ENCODE measurements at places on chromosomes 12 and 14. TPM values are rescaled to one million over a fixed set of nuclear protein-coding genes. Genes with fewer than 3 reads are reported as not detected.

The DBX2 gene
- total RNA-seq, result not detected

The SLC35E3 gene
- total RNA-seq, result 9.5 TPM

The RNASE3 gene
- total RNA-seq, result not detected

The HOXC10 gene
- not detected for total RNA-seq

The KRT6C gene
- not detected for total RNA-seq

The ZCRB1 gene
- 37.4 TPM for total RNA-seq

The PLEKHG7 gene
- total RNA-seq, result 3.4 TPM

DNA sequence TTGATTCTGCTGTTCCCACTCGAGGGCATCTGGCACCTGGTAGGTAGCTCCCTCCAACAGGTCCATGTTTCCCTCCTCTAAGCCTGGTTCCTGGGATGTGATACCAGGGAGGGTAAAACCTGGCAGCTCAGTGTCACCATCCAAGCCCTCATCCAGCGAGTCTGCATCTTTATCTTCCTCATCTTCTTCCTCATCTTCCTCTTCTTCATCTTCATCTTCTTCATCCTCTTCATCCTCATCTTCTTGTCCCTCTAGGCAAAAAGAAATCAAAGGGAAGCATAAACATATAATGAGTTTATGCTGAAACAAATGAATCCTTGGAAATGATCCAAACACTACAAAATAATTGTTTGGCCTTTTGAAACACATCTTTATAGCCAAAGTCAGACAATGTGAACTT is 55.3 kb downstream of the ARMH4 start:
- no peak for DNase-seq

- DNase-seq, result no peak
Observed at GRCh38 chr12:127306604-127307215, 960.3 kb upstream of the TMEM132C start.

DNA sequence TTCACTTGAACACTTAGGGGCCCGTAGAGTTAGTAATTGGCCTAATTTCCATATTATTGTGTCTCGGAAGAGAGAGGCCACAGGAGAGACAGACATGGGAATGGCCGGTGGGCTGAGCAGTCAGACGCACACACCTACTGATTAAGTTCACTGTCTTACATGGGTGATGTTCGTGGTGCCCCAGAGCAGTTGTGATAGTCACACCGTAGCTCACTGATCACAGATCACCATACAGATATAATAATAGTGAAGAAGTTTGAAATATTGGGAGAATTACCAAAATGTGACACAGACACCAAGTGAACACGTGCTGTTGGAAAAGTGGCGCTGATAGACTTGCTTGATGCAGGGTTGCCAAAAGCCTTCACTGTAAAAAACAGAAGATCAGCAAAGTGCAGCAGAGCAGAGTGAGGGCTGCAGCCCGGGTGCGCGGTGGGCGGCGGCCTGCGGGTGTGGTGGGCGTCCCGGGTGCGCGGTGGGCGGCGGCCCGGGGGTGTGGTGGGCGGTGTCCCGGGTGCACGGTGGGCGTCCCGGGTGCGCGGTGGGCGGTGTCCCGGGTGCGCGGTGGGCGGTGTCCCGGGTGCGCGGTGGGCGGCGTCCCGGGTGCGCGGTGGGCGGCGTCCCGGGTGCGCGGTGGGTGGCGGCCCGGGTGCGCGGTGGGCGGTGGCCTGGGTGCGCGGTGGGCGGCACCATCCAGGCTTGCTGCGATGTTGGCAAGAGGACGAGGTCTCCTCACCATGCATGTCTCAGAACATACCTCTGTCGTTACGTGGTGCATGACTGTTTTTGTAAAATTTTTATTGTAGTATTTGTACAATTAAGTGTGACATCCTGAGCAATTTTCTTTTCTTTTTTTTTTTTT is 34.3 kb upstream of the TEX22 start:
- DNase-seq, result peak; percentile 62

DNA sequence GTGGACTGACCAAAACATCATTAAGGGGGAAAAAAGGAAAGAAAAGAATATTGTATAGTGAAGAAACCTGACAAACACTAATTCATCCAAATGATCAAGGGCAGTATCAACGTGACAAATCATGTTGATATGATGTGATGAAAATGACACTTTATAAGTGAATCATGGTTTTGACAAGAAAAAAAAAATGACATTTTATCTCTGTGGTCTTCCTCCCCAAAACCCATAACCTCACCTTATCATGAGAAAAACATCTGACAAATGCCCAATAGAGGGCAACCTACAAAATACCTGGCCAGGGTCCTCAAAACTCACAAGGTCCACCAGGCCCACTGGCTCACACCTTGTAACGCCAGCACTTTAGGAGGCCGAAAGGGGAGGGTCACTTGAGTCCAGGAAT is 13.8 kb downstream of the TMED10 start:
- DNase-seq, result no peak

GRCh38 chr14:76904740-76905569 is 78.7 kb downstream of the LRRC74A start:
- DNase-seq, result peak; percentile 73

DNA sequence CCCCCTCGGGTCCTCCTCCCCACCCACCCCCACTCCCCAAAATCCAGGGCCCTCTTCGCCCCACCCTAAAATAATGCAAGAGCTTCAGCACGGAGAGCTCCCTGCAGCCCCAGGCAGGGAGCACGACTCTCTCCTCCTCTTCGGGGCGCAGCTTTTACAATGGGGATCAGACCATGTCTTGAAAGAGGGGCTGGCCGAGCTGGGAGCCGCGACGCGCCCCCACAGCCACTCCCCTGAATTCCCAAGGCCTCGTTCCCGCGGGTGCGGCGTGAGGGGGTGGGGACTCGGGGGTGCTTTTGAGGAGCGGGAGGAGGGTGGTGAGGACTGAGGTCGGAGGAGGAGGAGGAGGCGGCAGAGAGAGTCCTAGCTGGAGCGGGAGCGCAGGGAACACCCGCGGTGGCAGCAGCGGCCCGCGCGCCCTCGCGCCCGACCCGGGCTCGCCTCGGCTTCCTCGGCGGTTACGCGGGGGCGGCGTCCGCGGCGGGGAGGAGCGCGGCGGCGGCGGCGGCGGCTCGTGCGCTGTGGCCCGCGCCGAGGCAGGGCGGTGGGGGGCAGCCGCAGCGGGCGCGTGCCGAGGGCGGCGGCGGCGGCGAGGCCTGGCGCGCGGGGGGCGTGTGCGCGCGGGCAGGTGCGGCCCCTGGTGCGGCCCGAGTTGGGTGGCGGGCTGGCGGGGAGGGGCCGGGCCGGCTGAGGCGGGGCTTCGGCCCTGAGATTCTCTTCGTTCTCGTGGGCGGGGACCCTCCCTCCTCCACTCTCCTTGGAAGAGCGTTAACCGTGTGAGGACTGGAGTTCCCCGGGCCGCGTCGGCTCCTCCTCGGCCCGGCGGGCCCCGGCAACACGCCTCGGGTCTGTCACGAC is at the start of gene ANKS1B:
ANKS1B (minus strand) TSS at position 666 of the 858 bp plus-strand sequence. CDS start 699 bp downstream, outside the sequence.
- DNase-seq, result no peak

DNA sequence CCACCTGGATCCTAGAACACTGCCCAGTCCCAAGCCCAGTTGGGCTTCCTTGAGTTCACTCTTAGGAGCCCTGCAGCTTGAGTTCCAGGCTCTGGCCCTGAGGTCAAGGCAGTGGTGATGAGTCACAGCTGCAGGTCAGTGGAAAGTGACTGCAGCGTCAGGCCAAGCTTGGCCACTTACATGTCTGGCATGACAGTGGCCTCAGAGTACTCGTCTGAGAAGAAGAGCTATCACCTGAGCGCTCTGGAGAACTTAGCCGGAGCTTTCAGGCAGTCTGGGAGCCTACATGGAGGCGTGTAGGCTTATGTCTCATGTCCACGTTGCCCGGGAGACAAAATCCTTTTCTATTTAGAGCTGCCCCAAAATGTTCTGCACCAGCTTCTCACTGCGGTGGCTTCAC is 75.6 kb downstream of the ARL6IP4 start:
- DNase-seq, result no peak

GRCh38 chr12:3964439-3964838 is 91.2 kb upstream of the PARP11 start:
- DNase-seq, result no peak

DNA sequence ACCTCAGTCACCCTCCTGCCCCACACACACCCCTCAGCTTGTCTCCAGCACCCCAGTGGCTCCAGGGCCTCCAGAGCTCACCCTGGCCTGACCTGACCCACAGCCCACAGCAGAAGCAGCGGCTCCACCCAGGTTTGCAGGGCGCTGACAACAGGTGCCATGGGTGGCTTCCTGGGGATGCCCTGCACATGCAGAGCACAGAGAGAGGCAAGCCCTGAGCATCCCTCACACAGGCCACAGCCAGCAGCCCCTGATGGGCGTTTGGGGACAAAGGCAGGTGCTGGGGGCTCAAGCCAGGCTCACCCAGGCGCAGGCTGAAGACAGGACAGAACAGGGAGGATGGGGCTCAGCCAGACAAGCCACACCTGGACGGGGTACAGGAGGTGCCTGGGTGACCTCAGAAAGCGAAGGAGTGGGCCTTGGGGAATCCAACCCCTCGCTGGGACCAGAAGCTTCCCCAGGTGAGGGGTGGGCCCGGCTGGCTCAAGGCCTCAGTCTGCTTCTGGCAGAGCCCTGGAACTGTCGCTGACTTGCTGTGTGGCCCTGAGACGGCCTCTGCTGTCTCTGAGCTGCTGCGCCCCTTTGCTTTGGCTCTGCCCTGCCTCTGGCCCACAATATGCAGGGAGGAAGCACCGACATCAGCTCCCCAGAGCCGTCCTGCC is 10.6 kb downstream of the ARL6IP4 start:
- no peak for DNase-seq

GRCh38 chr14:78363008-78363407 is 192.8 kb downstream of the NRXN3 start:
- DNase-seq, result no peak

GRCh38 chr12:108930155-108930554 is 50.3 kb downstream of the DAO start:
- DNase-seq, result no peak

DNA sequence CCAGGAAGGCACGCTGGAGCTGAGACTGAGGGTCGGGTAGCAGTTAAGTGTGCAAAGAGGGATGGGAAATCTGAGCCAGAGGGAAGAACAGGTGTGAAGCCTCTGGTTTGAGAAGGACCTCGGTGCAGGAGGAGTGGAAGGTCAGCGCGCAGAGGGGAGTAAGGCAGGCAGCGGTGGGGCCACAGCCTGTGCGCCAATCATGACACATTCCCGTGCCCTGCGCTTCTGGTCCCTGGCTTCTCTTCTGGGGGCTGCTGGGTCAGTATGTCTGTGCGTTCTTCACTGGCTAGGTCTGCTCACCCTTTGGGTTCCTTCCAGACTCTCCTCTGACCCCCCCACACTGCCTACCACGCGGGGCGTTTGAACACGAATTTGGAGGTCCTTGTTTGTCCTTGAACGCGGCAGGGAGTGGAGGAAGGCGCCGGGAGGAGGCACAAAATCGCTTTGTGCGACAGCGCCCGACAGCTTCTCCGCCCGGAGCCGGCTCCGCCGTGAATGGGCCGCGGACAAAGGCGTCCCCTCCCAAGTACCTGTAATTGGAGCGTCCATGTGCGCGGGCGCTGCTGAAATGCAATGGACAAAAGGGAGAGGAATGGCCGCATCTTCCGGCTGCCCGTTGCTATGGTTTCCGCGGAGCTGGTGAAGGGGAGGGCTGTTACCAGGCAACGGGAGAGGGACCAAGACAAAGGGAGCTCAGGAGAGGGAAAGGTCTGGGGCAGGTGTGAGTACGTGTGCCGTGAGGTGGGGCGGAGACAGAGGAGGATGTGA is 207.2 kb upstream of the SRRM4 start:
- no peak for DNase-seq

DNA sequence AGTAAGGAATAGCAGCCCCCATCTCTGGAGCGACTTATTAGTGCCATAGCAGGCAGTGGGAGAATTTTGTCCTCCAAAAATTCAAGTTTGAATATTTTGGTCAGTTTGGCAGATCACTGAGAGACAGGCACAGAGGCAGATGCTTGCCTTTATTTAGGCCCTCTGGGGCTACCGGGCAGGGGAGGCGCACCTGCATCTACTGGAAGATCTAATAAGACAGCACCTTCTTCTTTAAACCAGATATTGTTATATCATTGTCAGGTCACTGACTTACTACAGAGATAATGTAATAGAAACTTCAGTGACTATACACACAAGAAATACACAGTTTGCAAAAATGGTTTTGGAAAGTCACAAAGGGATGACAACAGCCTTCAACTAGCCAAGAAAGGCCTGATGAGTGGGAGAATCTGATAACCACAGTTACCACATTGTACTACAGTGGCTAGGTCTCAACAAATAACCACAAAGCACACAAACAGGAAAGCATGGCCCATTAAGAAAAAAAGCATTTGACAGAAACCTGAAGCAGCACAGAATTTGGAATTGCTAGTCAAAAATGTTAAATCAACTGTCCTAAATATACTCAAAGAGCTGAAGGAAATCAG is 56.8 kb downstream of the CDK17 start:
- no peak for DNase-seq

- no peak for DNase-seq
Observed at GRCh38 chr12:67854351-67854750, 134.9 kb upstream of the IFNG-AS1 start.

GRCh38 chr12:15664491-15664890 is 124.7 kb downstream of the EPS8 start:
- DNase-seq, result no peak

DNA sequence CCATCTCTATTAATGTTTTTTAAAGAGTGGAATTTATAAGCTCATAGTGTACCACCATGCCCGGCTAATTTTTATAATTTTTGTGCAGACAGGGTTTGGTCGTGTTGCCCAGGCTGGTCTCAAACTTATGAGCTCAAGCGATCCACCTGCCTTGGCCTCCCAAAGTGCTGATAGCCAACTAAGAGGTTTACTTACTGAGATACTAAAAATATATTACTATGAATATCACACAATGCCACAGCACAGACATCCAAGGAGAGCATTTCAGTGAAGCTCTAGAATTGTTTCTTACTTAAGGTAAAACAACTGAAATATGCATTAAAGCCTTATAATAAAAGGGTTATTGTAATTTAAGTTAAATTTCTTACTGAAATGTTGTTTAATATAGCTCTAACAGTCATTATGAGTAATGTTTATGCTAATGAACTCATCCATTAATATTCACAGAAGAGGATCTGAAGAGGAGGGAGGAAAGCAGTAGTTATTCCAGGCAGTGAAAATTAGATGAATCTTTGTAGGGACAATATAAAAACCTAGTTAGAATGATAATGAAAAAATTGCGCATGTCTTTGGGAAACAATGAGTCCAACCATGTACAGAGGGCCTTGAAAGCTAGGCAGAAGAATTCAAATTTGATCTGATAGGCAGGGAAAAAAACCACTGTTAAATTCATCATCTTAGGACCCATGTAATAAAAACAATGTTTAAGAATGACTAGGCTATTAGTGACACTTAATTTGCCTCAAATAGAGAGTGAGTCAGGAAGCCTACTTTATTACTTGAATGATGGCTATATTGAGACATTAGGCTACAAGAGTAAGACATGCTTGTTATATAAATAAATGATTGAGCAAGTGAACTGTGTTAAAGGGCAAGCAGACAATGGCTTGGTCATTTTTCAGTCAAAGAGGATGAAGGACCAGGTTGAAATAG is 99.2 kb downstream of the SLC41A2 start:
- no peak for DNase-seq

- DNase-seq, result no peak
Observed at GRCh38 chr14:79515158-79515557, 696.1 kb downstream of the DIO2 start.

GRCh38 chr14:93956514-93957332 is 19.6 kb downstream of the ASB2 start:
- no peak for DNase-seq

All from activated B cell treated with CpG ODN at 0.5 μM for 24 hours (primary cell).